IPS DF 6.9 (cell line): ENCODE measurements at places on chromosomes 13 and 19.

- DNase-seq, result no peak
These were observed 42.7 kb downstream of the ADPRHL1 start for GRCh38 chr13:113410472-113411201.

- DNase-seq, result no peak
These were observed 600 bp downstream of the UBE2S start for GRCh38 chr19:55406826-55407549.

- no peak for DNase-seq
These were observed 398.9 kb downstream of the IRS2 start for GRCh38 chr13:109387471-109387870.

GRCh38 chr13:52738719-52739467, 727 bp downstream of the CNMD start:
- no peak for DNase-seq

DNA sequence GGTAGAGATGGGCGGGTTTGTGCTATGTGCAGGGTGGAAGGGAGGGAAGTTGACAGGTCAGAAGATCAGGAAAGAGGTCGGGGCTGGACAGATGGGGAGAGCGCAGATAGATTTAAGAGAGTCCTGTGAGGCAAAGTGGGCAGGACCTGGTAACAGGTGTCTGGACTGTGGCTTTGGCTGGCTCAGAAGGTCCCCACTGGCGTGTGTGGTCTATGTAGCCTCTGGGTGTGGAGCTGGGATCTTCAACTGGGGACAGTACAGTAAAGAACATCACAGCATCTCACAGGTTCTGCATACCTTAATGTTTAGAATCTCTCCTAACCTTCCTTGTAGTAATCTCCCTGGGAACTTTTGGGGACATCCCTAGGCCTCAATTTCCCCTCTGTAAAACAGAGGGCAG, 17.7 kb downstream of the CKM start:
- no peak for DNase-seq
